ENCODE measurements at places on chromosomes 6 and 20.

GRCh38 chr20:2118783-2119182 is 17.2 kb downstream of the STK35 start:
- DNase-seq, result peak; percentile 84

DNA sequence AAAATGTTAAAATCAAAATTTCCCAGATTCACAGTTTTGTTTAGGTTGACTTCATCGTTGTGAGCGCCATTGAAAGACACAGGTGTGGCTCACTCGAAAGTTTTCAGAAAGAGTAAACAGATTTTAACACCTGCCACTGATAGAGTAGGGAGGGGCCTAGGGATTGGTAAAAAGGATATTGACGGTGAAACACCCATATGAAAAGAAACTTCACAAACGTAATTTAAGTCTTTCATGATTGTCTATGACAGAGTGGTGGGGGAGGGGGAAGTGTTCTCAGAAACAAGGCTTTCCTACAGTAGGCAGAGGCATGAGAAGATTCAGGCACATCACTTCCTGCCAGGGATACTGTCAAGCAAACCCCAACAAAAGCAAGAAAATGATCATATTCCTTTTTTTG is 101.4 kb downstream of the PERP start:
- no peak for DNase-seq

- DNase-seq, result no peak
Measured at GRCh38 chr20:19602675-19603375, 155.2 kb upstream of the RIN2 start.

DNA sequence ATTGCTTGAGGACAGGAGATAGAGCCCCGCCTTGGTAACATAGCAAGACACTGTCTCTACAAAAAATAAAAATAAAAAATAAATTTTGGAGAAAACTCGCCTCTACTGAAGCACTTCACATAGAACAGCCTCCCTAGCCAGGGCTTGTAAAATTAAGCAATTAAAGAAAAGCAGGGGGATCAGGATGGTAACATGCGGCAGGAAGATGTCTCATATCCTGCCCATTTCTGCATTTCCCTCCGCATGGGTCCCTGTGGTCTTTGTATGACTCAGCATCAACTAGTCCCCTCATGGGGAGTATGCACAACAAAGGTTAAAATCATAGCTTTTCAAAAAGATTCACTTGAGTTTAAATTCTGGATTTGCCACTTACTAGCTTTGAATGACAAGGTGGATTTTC is 379.0 kb downstream of the EPHA7 start:
- peak; percentile 56 for DNase-seq

DNA sequence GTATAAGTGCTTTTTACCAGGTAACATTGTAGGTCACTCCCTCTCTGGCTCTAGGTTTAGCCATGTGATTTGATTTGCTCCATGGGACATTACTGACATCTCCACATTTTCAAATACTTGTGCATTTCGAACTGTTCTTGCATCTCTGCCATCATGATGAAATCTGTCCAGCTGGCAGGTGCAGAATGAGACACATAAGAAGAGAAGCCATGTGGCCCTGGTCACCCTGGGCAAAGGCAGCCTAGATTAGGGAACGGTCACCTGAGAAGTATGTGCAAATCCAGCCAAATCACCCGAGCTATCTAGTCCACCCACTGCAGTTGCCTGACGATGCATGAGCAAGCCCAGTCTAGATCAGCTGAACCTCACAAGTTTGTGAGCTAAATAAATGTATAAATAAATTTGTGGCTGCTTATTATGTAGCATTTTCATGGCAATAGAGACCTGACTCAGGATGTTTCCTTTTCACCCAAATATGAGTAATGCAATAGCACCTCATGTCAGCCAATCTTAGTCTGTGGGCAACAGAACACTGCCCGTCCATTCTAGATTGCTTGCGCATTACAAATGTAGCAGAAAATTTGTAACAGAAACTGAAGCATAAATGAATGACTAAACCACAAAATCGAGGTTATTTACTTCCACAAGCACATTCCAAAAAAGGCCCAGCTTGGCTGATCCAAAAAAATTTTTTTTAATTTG is 115.2 kb downstream of the PAK5 start:
- DNase-seq, result no peak

- DNase-seq, result peak; percentile 74
Measured at GRCh38 chr20:32333988-32334885, 23.9 kb upstream of the ASXL1 start.

GRCh38 chr6:111356551-111356950 is 126.5 kb downstream of the REV3L start:
- no peak for DNase-seq

DNA sequence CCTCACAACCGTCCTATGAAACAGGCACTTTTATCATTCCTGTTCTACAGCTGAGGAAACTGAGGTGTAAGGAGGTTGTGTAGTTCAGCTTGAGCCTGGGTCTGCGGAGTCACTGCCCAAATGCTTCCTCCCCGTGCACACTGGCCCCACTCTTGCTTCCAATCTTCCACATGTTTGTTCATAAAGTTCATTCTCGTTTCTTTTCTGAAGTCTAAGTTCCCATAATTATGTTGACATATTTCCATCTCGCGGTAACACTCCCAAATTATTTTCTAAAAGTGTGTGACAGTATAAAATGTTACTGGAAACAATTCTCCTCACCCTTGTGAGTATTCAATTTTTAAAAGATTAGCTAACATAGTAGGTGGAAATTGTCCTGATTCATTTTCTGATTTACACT is 106.9 kb downstream of the SLC22A3 start:
- no peak for DNase-seq

DNA sequence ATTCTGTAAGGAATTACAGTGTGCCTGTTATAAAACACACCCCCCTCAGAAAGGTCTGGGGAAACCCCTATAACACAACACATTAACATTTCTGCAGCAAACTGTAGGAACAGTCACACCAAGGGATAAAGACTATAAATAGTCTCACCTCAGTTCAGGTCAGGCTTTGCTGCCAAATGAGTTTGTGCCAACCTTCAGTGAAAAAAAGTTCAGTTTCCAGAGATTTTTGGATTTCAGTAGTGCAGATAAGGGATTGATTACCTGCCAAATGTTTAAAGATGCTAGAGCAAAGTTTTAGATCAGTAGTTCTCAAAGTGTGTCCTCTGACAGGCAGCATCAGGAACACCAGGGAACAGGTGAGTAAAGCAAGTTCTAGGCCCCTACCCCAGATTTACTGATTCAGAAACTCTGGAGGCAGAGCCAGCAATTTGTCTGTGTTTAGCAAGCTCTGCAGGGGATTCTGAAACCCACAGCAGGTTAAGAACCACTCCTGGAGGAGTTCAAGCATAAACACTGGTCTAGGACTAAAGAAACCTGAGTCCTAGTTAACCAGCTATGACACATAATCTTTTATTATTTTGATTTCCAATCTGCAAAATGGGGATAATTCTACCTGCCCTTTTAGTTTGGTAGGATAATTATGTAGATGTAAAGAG is 111.0 kb downstream of the RCAN2 start:
- DNase-seq, result no peak
